ENCODE measurements at places on chromosomes 16 and 17.

DNA sequence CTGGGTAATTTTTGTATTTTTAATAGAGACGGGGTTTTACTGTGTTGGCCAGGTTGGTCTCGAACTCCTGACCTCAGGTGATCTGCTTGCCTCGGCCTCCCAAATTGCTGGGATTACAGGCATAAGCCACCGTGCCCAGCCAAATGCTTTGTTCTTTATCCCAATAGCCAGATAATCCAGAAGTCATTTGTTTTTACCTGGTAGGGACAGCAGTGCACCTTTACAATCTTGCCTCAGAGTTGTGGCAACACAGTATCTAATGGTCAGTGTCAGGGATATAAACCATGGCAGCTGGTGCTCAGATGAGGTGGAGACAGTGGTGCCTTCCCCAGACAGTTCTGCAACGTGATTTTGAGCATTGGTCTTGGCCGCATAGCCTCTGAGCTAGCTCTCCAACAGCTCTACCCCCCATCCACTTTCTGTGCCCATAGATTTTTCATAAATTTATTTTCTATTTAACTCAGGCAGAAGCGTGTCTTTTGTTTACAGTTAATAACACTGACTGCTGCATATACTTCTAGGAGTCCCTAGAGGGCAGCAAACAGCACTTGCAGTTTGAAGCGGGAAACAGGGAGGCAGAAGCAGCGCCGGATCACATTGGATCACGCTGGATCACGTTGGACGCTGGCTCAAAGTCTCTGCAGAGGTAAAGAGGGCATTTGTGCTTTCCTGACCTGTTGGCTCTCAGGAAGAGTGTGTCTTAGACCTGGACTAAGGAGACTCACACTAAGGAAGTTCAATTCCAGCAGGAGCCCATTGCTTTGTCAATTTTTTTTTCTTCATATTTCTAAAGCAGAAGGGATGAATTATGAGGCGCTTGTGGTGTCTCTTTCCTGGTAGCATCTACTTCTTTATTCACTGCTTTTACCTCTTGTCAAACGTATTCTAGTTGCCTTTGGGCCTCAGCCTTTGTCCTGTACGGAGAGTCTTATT is 5.1 kb upstream of the GGT6 start:
- DNase-seq: no peak

DNA sequence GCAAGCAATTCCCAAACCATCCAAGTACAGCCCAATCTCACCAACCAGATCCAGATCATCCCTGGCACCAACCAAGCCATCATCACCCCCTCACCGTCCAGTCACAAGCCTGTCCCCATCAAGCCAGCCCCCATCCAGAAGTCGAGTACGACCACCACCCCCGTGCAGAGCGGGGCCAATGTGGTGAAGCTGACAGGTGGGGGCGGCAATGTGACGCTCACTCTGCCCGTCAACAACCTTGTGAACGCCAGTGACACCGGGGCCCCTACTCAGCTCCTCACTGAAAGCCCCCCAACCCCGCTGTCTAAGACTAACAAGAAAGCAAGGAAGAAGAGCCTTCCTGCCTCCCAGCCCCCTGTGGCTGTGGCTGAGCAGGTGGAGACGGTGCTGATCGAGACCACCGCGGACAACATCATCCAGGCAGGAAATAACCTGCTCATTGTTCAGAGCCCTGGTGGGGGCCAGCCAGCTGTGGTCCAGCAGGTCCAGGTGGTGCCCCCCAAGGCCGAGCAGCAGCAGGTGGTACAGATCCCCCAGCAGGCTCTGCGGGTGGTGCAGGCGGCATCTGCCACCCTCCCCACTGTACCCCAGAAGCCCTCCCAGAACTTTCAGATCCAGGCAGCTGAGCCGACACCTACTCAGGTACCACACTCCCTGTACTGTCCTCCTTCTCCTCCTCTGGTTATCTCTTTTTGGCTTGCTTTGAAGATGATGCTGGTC is 20.6 kb downstream of the SP2 start:
- no peak for DNase-seq

GRCh38 chr17:70202840-70203239 is 33.5 kb downstream of the KCNJ2 start:
- DNase-seq: no peak

GRCh38 chr16:12323007-12323758 is 346.6 kb downstream of the SNX29 start:
- no peak for DNase-seq

- no peak for DNase-seq
Observed at GRCh38 chr16:67888331-67888730, 3.6 kb downstream of the NRN1L start.

DNA sequence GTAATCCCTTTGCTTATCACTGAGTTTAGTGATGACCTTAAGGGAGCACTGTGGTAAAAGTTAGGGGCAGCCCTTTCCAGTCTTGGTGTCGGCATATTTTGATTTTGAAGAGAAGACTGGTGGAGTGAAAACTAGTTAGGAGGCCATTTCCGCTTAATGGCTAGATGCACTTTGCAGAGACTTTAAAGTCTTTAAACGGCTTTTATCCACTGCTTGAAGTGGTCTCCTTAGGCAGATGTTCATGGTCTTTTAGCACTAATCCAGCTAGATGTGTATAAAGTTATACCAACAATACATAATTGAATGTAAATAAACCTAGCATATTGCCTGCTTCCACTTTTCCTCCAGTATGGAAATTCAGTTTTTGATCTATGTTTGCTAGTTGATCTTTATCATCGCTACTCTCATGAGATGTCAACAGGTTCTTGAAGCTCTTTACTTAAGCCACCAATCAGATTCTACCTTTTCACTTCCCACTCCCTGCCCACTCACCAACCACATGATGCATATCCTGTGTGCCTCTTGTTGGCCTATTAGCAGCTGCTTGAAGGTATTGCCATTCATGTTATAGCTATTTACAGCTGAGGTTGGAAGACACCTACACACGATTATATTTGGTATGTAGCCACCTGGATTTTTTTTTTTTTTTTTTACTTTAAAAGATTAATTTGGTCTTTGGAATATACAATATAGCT is 132.0 kb downstream of the NLK start:
- no peak for DNase-seq

DNA sequence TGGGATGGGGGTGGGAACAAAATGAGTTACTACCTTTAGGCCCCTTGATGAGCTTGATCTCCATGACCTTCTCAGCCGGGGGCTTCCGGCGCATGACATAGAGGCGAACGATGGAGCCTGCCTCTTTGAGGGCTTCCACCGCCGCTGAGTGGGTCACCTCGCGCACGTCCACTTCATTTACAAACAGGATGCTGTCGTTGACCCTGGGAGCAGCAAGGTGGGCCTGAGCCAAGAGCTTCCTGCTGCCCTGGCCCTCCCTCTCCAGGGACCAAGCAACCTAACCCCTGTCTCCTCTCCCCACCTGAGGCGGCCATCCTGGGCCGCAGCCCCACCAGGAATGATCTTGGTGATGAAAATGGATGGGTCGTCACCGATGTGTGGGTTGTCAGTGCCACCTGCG is 16.2 kb downstream of the DLG4 start:
- DNase-seq: no peak

DNA sequence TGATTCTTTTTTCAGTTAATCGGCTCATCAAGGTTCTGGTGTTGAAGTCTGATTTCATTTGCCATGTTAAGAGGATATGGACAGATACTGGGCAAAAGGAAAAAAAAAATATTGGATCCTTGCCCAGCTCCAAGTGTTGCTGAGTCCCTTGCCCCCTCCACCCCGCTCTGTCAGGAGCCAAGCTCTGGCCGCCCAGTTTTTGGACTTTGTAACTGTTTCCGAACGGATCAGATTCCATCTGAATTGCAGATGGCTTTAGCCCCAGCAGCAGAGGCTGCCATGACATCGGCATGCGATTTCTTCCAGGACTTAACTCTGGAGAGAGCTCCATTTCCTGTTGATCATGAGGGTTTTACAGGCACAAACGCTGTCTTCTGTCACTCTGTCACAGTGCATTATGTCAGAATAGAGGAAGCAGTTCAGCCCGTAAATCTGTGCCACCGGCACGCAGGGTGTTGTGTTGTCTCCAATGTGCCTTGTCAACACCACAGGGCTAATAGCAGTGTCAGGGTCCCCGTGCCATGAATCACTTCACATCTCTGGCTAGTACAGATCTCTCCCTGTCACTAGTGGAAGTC is 615.6 kb downstream of the MAF start:
- DNase-seq: no peak
